ENCODE measurements at places on chromosomes 2 and 18.
A peak's percentile ranks its signal among the peaks of the same experiment; 100 is the strongest.

DNA sequence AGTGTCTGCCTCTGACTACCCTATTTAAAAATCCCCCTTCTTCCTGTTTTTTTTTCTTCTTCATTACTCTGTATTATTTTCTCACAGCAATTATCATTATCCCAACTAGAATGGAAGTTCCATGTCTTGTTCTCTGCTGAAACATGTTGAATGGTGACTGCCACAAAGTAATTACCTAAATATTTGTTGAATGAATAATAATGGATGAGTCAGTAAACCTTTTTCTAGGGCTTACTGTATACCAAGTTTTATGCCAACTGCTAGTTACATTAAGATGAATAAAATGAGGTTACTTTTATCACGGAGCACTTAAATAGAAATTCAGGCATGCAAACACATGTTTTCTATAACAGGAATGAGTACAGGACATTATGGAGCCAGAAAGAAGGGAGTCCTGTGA is 490.6 kb downstream of the THSD7B start:
- no peak for DNase-seq

DNA sequence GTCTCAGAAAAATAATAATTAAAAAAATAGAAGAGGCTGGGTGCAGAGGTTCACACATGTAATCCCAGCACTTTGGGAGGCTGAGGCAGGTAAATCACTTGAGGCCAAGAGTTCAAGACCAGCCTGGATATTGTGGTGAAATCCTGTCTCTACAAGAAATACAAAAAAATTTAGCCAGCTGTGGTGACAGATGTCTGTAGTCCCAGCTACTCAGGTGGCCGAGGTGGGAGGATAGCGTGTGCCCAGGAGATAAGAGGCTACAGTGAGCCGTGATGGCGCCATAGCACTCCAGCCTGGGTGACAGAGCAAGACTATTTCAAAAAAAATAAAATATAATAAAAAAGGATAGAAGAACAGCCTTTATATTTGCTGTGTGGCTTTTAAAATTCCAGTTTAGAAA is 35.9 kb downstream of the SMC6 start:
- no peak for DNase-seq

DNA sequence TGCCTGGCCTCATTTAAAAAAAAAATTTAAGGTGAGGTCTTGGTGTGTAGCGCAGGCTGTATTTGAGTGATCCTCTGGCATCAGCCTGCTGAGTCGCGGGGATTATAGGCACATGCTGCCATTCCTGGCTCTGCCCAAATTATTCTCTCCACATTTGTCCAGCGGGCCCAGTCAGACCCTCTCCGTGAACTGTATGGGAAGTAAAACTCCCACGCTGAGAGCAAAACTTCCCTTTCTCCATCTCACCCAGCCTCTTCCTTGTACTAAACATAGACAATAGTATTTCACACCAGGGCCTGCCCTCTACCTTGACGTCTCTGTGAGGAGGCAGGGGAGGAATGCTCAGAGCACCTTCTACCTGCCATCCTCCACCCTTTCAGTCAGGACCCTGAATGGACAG is 37.0 kb downstream of the EIF4E2 start:
- DNase-seq = no peak

GRCh38 chr2:199875400-199875799 is 24.4 kb upstream of the FTCDNL1 start:
- no peak for DNase-seq

DNA sequence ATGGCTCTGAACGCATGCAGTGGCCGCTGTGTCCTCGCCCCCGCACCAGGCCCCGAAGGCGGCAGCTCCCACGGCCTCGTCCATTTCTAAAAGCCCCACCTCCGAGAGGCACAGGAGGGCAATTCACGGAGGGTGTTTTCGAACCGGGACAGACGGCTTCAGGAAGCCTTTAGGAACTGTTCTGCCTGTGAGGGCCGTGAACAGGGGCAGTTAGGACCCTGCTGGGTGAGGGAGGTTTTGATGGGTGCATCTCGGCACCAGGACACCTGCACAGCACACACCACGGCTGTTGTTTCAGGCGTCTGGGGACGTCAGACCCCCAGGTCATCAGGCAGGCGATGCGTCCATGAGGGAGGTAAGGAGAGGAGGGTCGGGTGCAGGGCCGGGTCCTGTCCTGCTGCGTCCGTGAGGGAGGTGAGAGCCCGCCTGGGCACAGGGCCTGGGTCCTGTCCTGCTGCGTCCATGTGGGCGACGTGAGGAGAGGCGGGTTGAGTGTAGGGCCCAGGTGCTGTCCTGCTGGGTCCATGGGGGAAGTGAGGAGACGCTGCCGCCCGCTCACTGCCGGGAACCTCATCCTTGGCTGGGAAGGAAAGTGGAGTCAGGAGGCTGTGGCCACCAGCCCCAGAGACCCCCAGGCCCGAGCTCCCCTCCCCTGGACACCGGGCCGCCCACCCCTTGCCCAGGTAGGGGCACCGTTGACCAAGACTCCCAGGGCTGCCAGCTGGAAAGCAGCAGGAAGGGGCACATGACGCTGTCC is 25.5 kb upstream of the KCNG2 start:
- DNase-seq = no peak

DNA sequence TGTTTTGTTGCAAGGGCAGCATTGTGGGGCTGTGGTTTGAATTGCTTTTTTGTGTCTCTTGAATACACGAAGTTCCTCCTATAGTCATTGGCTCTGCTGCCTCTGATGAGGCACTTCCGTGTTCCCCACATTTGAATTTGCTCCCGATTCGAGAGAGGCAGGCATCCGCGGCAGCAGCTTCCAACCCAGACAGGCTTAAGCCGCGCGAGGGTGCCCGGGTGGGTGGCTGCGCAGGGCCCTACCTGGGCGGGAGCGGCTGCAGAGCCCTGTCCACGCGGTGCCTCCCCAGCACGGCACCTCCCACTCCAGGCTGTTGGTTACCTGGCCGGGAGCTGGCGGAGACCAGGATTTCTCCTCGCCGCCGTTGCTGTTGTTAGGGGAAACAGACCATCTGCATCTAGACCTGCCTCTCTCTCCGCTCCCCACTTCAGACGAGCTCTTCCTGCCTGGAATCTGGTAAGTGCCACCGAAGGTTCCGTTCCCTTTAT is 151.3 kb downstream of the NEDD4L start:
- DNase-seq = no peak

- no peak for DNase-seq
Observed at GRCh38 chr2:148745151-148745851, 100.8 kb downstream of the EPC2 start.

GRCh38 chr2:216346781-216347180 is 25.5 kb downstream of the MARCHF4 start:
- DNase-seq = no peak

DNA sequence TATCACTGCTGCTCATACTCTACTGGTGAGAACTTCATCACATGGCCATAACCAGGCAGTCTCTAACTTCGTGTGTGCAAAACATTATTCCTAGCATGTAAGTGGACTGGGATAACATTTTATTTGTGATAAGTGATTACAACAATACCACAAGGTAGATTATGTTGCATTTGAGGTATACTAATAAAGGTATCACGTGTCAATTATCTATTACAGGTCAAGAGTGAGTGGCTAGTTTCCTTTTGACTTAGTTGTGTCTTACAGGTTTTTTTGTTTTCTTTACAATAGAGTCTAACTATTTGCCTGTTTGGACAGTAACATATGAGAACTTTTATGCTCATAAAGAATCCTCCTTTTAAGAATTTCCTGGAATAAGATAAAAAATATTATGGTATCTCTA is 67.2 kb upstream of the DSC1 start:
- DNase-seq = no peak

DNA sequence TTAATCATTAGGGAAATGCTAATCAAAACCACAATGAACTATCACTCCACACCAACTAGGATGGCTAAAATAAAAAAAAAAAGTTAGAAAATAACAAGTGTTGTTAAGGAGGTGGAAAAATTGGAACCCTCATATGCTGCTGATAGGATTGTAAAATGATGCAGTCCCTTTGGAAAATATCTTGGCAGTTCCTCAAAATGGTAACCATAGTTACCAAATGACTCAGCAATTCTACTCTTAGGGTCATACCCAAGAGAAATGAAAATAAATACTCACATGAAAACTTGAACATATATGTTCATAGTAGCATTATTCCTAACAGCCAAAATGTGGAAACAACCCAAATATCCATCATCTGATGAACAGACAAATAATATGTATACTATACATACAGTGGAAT is 15.7 kb upstream of the ACVR2A start:
- DNase-seq = peak; percentile 74

GRCh38 chr2:95260028-95261023 is 13.9 kb upstream of the PROM2 start:
- DNase-seq = no peak
